ENCODE measurements at places on chromosomes 2 and 18. TPM values are rescaled to one million over a fixed set of nuclear protein-coding genes. Genes with fewer than 3 reads are reported as not detected.

DNA sequence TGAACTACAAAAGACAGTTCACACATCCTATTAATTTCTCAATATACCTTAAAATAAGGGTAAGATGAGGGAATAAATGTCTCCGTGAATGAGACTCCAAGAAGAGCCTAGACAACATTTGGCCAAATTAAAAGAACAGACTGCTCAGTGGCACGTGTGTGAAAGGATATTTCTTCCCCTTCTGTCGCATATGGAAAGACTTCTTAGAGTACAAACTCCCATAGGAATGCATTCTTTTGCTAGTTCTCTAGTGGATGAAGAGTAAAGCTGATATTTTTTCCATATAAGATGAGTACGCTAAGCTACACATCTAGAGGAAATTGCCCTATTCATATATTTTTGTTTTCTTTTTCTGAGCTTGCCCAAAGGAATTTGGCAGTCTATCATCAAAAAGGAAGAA is 710.0 kb upstream of the ID2 start:
- no peak for DNase-seq
- H3K27ac ChIP-seq: no peak overlapping the region
- H3K4me3 ChIP-seq: no peak overlapping the region
- H3K27me3 ChIP-seq: no peaks in the 10 kb centered on the region

COPS8 gene
- 75.4 TPM for total RNA-seq

PTPRM gene
- 7.4 TPM for total RNA-seq

DNA sequence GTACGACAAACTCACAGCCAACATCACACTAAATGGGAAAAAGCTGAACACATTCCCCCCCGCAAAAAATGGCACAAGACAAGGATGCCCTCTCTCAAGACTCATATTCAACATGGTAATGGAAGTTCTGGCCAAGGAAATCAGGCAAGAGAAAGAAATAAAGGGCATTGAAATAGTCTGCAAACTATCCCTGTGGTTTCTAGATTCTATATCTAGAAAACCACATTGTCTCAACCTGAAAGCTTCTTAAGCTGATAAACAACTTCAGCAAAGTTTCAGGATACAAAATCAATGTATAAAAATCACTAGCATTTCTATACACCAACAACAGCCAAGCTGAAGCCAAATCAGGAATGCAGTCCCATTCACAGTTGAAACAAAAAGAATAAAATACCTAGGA is 294.6 kb upstream of the CYP26B1 start:
- no peaks in the 10 kb centered on the region for H3K27me3 ChIP-seq
- H3K4me1 ChIP-seq: no peaks in the 10 kb centered on the region
- H3K27ac ChIP-seq: no peak overlapping the region
- no peak for DNase-seq

GRCh38 chr2:136128905-136129304 is 11.0 kb upstream of the CXCR4 start:
- no peak for DNase-seq
- peak overlapping the region; percentile 27 for H3K4me3 ChIP-seq
- peak overlapping the region; percentile 89 for H3K27ac ChIP-seq
- no peaks in the 10 kb centered on the region for H3K27me3 ChIP-seq
- no peaks in the 10 kb centered on the region for H3K36me3 ChIP-seq
- H3K4me1 ChIP-seq: peaks cover 98% of the 10 kb centered on the region

DNA sequence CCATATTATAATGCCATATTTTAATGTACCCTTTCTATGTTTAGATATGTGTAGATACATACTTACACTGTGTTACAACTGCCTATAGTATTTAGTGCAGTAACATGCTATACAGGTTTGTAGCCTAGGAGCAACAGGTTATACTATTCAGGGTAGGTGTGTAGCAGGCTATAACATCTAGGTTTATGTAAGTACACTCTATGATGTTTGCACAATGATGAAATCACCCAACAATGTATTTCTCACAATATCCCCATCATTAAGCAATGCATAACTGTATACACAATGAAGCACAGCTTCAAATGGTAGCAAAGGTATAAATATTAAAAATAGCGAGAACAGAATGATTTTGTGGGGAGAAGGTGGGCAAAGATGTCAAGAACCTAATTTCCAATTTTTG is 117.8 kb downstream of the DYM start:
- no peak for DNase-seq
- H3K27ac ChIP-seq: no peak overlapping the region
- H3K4me1 ChIP-seq: no peaks in the 10 kb centered on the region
- H3K36me3 ChIP-seq: no peaks in the 10 kb centered on the region
- no peaks in the 10 kb centered on the region for H3K27me3 ChIP-seq

- no peak overlapping the region for H3K4me3 ChIP-seq
- no peaks in the 10 kb centered on the region for H3K27me3 ChIP-seq
- peaks cover 25% of the 10 kb centered on the region for H3K36me3 ChIP-seq
- peak overlapping the region; percentile 10 for H3K27ac ChIP-seq
- peaks cover 9% of the 10 kb centered on the region for H3K4me1 ChIP-seq
These were observed 19.1 kb downstream of the MXD1 start for GRCh38 chr2:69933839-69934613.

MAL gene
- total RNA-seq: 27.3 TPM

- no peaks in the 10 kb centered on the region for H3K4me1 ChIP-seq
- H3K27ac ChIP-seq: no peak overlapping the region
- H3K36me3 ChIP-seq: no peaks in the 10 kb centered on the region
- no peaks in the 10 kb centered on the region for H3K27me3 ChIP-seq
- DNase-seq: no peak
- no peak overlapping the region for H3K4me3 ChIP-seq
These were observed 481.4 kb downstream of the CDH2 start for GRCh38 chr18:27695503-27695902.

- no peak overlapping the region for H3K27ac ChIP-seq
- no peaks in the 10 kb centered on the region for H3K4me1 ChIP-seq
- H3K36me3 ChIP-seq: no peaks in the 10 kb centered on the region
- no peaks in the 10 kb centered on the region for H3K27me3 ChIP-seq
These were observed 88.9 kb downstream of the GAREM1 start for GRCh38 chr18:32381761-32382160.
